CD4-positive, alpha-beta T cell treated with Interleukin-12 subunit alpha and Interleukin-12 subunit beta, for 1 hour (primary cell): ENCODE measurements at places on chromosomes 5 and 9.
A peak's percentile ranks its signal among the peaks of the same experiment; 100 is the strongest.

- no peak for DNase-seq
These were observed 97.5 kb upstream of the SSBP2 start for GRCh38 chr5:81848362-81848880.

DNA sequence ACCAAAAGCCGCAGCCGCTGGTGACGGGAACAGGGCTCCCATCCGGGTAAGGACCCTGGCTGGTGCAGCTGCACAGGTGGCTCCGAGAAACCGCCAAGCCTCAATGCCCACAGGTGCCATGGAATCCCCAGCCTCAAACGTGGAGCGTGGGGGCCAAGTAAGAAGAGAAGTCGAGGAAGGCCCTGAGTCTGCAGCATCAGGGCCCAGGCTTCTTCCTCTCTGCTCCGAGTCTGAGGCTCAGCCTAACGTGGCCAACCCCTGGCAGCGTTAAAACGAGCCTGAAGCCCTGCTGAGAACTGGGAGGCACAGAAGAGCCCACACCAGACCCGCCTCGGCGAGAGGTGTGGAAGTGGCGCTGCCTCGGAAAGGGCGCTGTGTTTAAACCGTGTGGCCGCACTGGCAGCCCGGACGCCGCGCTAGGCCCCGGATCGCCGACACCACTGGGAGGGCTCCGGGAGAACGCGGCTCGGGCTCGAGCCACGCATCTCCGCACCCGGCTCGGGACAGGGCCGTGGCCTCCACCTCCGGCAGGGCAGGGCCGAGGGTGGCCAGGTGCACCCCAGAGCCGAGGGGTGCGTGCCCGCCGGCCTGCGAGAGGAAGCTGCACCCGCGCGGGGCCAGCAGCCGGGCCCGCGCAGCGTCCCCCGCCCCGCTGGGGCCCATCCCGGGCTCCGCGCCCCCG lies 730 bp downstream of the ZMYND19 start:
- DNase-seq: no peak

DNA sequence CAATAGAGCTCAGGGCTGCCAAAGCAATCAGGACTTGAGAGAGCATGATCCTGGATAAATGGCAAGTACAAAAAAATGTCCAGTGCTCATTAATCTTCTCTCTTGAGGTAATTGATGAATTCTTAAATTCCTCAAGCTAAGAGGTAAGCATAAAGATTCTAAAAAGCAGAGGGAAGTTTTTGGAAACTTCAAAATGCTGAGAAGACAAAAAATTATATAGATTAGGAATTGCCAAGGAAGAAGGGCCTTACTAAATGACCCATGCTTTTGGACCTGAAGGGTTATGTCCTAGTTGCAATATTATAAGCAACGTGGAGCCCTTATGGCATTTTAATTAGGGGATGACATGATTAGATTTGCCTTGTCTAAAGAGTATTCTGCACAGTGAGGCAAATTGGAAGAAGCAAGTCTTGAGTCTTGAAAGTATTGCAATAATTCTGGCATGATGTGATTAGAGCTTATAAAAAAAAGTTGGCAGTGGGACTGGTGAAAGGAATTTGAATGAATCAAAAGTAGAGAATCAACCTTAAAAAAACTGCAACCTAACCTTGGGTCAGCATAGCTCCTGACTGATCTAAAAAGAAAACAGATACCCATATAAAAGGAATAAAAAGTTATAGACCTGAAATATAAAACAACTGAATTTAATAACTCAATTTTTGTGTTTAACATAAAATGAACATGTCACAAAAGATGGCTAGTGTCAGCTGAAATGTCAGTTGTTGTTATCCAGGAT lies 323.8 kb upstream of the ARRDC3 start:
- no peak for DNase-seq

DNA sequence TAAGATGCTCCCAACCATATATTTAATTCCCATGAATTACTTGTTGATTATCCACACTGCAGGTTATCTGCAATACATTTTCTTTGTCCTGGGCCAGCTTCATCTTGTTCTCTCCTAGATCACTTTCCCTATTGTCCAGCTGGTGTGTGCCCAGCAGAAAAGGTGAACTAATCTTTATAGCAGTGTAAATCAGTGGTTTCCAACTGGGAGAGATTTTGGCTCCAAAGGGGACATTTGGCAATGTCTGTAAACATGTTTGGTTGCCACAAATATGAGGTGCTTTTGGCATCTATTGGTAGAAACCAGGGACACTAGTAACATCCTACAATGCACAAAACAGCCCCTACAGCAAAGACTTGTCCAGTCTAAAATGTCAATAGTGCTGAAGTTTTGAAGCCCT lies 20.1 kb upstream of the ERBIN start:
- no peak for DNase-seq

DNA sequence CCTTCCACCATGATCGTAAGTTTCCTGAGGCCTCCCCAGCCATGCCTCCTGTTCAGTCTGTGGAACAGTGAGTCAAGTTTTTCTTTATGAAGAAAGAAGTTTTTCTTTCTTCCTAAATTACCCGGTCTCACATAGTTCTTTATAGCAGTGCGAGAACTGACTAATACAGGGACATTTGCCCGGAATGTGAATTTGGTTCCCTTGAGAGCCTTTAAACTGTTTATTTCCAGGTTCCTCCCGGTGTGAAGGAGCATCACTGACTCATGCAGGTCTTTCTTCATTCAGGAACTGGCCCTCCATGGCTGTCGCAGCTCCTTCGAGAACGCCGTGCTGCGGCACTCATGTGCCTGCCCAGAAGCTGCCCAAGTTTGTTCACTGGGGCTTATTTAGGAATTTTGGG lies 87.7 kb downstream of the PTCH1 start:
- DNase-seq: no peak

DNA sequence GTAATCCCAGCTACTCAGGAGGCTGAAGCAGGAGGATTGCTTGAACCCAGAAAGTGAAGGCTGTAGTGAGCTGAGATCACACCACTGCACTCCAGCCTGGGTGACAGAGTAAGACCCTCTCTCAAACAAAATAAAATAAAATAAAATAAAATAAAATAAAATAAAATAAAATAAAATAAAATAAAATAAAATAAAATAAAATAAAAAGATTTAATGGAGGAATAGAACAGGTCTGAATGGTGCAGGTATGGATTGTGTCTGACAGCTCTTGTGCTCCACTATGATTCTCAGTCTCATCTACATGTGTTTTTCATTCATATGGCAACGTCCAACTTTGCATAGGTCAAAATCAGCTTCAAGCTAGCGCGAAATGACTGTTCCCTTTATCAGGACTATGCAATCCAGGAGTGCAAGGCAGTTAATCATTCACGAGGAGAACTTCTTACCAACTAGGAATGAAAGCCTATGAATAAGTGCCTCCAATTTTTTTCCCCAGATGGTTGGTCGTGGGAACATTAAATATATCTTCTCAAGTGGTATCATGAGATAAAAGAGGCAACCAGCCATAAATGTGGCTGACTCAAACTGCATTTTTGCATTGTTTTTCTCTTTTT lies 1392.3 kb upstream of the CDH9 start:
- DNase-seq: no peak

DNA sequence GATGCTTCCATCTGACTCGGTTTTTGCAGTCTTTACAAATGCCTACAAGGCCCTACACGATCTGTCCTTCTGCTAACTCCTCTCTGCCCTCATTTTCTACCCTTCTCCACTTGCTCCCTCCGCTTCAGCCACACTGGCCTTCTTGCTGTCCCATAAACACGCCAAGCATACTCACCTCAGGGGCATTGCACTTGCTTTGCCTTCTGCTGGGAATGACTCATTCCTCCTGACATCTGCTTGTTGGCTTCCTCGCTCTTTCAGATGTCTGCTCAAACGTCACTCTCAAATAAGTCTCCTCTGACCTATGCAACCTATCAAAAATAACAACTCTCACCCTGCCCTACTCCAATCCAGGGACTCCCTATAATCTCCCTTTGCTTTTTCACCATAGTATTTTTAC lies 28.2 kb downstream of the CDC25C start:
- no peak for DNase-seq

DNA sequence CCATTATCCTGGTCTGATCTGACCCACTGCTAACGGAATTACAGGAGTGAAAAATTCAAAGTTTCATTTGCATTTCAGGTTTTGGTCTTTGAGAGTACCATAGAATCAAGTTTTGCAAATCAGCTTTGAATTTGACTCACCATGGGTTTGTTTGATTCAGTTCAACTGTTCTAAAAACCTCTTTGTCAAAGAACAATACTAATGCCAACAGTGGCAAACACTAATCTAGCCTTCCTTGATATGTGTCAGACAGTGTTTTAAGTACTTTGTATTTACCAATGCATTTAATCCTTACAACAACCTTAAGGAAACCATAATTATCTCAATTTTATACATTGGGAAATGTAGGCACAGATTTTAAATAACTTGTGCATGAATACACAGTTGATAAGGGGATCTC lies 10.1 kb upstream of the FSD1L start:
- DNase-seq: no peak

GRCh38 chr5:148988328-148988727 lies 74.5 kb downstream of the SH3TC2 start:
- no peak for DNase-seq

DNA sequence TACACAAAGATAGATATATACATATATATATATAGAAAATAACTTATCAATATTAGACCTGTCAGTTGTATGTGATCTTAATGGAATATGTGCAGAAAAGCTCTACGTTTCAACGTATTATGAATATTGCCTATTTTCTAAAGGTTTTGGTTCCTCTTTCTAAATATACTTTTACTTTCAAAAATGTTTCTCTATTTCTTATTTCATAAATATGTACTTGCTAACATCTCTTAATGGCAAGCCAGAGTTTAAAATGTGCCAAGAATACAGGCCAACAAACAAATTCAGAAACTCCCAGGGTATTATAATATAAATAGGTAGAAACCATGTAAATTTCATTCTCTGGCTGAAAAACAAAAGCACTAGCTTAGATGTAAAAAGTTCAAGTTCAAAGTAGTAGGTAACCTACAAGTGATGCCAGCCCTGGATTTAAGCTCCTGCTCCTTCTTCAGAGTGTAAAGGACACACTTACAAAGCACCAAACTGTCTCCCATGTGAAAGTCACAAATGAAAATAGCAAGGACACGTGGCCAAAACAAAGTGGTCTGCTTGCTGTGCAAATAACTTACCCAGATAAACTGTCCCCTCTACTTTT lies 685.1 kb upstream of the DMAC1 start:
- DNase-seq: no peak

GRCh38 chr9:93196096-93197055 lies 12.4 kb downstream of the WNK2 start:
- DNase-seq: no peak

GRCh38 chr5:91052977-91053740 lies 330.0 kb downstream of the ARRDC3 start:
- no peak for DNase-seq

- DNase-seq: no peak
These were observed 880 bp upstream of the GFPT2 start for GRCh38 chr5:180353980-180354452.

- no peak for DNase-seq
These were observed 171.1 kb downstream of the ARHGAP26 start for GRCh38 chr5:142941245-142941644.

DNA sequence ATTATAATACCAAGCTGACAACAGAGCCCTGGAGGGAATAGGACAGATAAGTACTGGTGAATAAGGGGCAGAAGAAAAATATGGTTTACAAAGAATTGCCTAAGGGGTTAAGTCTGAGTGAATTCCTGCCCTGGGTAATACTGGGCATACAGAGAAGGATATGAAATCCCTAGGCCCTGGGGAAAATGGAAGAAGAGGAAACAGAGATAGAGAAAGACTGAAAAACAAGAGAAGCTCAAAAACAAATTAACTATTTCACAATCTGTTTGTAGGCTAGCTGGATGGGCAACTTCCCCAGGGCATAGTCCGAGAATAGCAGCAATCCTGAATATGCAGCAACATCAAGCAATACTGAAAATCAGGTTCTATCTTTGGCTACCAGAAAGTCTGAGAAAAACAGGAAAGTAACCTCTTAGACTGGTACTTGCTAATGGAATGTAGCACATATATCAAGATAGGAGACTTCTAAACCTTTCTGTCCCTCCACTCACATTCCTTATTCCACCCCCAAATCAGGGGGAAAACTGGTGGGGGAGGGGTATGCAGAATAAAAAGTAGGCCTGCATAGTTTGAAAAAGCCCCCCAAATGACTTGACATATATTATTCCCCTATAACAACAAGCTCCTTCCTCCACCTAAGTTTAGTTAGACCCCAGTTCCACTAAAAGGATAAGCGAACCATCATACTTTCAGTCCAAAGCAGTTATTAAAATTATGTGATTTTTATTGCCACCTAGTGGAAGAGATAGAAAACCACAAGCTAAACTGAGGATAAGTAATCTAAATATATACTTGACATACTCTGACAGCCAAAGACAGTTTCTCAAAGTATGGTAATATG lies 20.6 kb downstream of the SLC38A9 start:
- peak; percentile 36 for DNase-seq

DNA sequence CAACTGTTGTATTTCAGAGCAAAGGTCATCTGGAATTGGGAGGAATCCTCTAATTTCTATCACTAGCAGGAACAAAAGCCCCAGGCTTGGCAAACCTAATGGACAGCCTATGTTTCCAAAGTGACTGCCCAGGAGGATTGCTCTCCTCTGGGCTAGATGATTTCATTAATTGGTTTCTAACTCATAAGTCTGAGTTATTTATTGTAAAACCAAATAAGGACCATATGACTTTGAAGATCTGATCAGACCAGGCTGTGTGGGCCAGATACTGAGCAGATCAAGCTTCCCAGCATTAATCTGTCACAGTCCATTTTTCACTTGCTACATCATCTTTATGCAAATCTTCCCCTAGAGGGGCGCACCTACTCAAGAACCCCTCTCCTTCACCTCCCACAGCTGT lies 125.2 kb downstream of the PRDM6 start:
- no peak for DNase-seq

DNA sequence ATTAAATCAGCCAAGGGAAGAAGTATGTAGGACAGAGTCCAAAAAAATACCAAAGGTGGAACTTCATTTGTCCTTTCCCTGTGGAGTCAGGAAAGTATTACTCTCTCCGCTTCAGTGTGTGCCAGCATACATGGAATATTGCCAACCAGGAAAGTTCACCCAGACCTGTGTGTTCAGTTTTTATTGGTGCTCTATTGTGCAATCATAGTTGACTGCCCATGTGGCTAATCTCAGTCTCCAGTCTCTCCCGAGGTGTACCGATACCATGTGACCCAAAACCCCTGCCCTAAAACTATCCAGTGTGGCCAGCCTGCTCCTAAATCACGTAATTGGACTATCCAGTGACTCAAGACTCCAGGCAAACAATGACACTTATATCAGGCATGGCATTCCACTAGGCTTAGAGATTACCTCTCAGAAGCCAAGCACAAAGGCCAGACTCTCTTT lies 38.8 kb downstream of the NFX1 start:
- DNase-seq: no peak

- no peak for DNase-seq
These were observed 7.8 kb downstream of the RAPGEF1 start for GRCh38 chr9:131732061-131732526.

- DNase-seq: no peak
These were observed 16.7 kb downstream of the TCF7 start for GRCh38 chr5:134131165-134131564.

GRCh38 chr9:113566016-113566711 lies 102.6 kb downstream of the RGS3 start:
- no peak for DNase-seq

GRCh38 chr5:54457094-54457862 lies 1.8 kb downstream of the HSPB3 start:
- DNase-seq: no peak

GRCh38 chr9:13750061-13750460 lies 470.6 kb upstream of the MPDZ start:
- no peak for DNase-seq
